ENCODE measurements at places on chromosomes 2 and 18.

GRCh38 chr2:30565851-30566358 lies 118.9 kb downstream of the LCLAT1 start:
- no peak for DNase-seq

DNA sequence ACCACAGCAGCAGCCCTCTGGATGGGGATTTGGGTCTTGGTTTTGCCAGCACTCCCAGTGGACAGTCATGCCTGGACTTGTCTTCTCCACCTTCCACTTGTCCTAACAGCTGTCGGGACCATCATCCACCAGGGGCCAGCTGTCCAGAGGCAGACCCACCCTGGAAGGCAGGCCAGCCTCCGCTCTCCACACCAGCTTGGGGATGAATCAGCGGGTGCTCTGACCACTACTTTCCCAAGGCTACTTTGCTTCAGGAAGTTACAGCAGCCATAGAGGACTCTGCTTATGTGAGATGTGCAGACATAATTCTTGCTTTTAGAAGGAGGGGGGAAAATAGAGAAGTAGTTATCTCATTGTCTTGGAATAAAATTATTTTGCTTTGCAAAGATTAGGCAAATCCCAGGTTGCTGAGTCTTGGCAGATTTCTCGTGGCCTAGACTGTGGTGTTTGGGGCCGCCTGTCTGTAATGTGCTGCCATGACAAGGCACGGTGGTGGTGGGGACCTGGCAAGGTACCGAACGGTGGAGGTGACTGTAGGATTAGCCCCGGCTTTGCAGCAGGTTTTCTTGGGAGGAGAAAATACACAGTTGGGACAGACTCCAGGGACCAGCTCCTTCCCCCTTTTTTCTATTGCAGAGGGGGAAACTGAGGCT lies 148.7 kb downstream of the AGAP1 start:
- no peak for DNase-seq

DNA sequence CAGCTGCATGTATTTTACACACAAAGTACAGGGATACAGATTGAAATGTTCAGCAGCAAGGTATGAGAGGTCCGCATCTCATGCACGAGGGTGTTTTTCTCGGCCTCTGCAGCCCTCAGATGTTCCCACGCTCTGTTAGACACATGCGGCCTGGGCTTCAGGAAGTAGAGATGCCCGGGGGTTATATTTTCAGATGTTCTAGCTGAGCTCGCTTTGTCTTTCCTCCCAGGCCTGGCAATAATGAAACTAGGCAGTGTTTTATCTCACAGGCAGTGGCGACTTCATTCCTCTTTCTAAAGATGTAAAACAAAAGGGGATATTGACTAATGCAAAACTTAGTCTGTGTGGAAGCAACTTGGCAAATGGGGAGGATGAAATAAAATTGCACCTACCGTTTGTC lies 190.7 kb downstream of the GBX2 start:
- DNase-seq: no peak

- DNase-seq: no peak
Observed at GRCh38 chr18:60372596-60372995, at the start of gene MC4R. Gene MC4R, minus strand, starts transcription at chr18:60372775. Its CDS starts 426 bp downstream, at chr18:60372349.

DNA sequence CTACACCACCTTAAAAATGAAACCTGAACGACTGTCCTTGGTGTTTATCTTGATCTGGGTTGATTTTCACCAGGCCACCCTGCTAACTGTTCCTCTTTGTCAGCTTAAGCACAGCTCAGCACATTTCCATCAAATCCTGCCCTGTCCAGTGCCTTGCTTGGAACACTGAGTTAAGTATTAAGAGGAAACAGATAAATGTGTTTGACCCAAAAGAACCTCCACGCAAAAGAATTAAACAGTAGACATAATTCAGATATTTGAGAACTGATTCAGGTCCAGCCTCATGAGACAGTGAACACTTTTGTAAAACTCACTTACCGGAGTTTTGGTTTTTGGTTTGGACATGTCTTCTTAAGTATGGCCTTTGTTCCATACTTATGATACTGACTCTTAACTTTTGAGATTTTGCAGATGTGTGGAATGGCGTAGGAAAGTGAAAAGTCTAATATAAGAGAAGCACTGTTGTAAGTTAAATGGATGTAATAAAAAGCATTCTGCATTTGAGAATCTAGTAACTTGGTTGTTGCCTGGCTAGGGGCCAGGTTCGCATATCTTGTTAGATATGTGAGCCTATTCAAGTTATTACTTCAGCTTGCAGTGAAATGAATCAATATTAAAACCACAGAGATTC lies 88.9 kb upstream of the SERPINE2 start:
- DNase-seq: no peak

DNA sequence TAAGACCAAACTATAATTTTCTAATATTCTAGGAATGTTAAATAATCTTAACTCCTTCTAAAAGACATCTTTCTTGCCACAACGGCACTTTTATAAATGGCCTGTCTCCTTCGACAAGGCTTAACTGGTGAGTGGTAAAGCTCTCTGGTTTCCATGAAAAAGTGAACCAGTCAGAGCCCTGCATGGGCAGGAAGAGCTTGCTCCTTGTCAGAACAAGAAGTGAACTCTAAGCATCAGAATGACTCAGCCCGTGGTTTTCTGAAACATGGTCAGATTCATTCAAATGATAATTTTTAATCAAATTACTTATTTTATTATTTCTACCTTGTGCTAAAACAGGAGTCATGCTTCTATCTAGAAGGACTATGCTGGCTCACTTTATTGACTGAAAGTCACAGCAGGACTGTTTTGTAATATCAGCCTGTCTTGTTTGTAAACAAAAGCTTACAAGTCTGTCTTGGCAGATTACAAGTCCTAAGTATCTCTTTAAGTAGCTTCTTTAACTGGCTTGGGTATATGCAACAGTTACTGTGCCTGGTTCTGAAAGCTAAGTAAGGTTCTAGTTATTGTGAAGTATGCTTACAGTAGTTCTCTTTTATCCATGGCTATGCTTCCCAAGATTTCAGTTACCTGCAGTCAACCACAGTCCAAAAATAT lies 245.4 kb downstream of the NAPG start:
- no peak for DNase-seq

- DNase-seq: no peak
Observed at GRCh38 chr18:6719910-6720683, 9.4 kb upstream of the ARHGAP28 start.

GRCh38 chr2:130314377-130314776 lies 28.3 kb upstream of the IMP4 start:
- DNase-seq: no peak

DNA sequence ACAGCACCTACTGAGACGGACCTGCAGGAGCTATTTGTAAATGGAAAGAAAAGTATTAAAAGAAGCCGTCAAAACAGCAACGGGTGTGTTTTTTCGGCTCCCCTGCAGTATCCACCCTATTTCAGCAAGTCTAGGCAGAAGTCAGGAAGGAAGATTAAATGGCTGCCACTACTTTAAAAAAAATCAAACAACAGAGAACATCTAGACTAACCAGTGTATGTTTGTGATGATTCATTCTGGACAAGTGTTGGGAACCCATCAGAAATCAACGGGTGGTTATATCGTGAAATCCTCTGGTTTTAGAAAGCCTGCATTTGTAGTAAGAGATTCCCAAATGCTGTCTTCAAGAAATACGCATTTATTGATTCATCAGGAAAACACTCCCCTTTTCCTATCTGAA lies 9.0 kb downstream of the PMAIP1 start:
- no peak for DNase-seq

GRCh38 chr18:59612381-59612780 lies 84.8 kb downstream of the CCBE1 start:
- DNase-seq: no peak

DNA sequence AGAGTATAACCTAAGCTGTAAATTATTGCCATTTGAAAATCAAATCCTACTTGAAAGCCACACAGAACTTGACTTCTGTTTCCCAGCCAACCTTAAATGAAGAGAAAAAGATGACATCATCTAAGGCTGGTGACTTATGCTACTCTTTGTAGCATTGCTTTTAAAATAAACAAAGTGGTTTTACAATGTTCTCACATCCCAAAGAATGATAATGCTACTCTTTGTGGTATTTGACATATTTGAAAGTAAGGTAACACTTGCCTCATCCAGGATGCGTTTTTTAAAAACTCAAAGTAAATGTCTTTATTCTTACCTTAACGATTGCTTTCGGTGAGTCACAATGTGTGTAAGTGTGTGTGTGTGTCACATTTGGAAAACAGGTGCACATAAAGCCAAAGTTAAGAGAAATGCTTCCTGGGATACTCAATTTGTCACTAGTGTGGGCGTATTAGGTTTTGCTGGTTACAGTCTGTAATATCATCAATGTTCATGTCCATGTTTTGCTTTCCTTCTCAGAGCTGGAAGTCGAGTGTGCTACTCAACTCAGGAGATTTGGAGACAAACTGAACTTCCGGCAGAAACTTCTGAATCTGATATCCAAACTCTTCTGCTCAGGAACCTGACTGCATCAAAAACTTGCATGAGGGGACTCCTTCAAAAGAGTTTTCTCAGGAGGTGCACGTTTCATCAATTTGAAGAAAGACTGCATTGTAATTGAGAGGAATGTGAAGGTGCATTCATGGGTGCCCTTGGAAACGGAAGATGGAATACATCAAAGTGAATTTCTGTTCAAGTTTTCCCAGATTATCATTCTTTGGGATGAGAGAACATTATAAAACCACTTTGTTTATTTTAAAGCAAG lies 2.6 kb downstream of the PMAIP1 start:
- no peak for DNase-seq

GRCh38 chr2:123513351-123513750 lies 511.7 kb upstream of the CNTNAP5 start:
- DNase-seq: no peak

- DNase-seq: peak; percentile 22
Observed at GRCh38 chr2:70104231-70105111, 17.2 kb downstream of the PCBP1 start.

GRCh38 chr2:106830191-106830590 lies 55.8 kb downstream of the ST6GAL2 start:
- DNase-seq: no peak

GRCh38 chr2:112164876-112165275 lies 26.7 kb downstream of the FBLN7 start:
- DNase-seq: no peak

DNA sequence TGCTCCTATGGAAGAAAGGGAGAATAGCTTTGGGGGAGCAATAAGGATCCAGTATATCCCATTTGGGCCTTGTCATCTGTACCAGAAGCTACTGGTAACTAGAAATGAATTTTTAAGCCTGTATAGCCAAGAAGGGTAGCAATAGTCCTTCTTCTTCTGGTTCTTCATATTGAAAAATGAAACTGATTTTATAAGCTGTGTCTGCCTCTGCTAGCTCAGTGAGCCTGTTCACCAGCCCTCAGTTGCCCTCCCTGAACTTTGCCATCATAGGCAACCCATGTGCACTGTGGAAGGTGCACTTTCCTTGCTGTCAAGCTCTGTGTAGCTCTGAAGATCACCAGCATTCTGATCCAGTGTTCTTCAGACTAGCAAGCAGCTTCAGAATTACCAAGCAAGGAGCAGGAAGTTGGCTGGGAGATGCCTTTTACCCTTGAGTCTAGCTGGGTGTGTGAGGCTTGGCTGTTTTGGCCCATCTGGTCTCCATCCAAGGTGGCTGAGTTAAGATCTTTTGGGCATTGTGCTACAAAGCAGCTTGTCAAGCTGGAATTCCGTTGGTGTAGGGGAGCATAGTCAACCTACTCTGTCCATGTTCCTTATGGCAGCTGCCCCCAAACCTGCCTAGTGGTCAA lies 55.8 kb upstream of the MGAT5 start:
- no peak for DNase-seq

DNA sequence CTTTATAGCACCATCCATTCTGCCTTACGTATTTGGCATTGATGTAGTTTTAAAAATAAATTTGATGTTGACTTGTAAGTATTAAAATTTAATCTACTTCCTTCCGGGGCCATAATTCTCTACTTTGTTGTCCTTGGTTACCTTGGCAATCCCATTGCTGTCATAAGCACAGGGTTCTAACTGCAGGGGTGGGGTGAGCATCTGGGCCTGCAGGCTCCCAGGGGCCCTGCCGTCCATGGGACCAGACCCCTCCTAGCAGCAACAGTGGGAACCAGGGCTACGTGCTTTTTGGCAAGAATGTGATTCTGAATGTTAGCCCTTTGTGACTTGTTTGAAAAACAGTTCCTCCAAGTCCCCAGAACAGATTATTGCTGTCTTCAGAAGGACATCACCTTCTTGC lies 4.9 kb downstream of the ASAP2 start:
- DNase-seq: no peak

DNA sequence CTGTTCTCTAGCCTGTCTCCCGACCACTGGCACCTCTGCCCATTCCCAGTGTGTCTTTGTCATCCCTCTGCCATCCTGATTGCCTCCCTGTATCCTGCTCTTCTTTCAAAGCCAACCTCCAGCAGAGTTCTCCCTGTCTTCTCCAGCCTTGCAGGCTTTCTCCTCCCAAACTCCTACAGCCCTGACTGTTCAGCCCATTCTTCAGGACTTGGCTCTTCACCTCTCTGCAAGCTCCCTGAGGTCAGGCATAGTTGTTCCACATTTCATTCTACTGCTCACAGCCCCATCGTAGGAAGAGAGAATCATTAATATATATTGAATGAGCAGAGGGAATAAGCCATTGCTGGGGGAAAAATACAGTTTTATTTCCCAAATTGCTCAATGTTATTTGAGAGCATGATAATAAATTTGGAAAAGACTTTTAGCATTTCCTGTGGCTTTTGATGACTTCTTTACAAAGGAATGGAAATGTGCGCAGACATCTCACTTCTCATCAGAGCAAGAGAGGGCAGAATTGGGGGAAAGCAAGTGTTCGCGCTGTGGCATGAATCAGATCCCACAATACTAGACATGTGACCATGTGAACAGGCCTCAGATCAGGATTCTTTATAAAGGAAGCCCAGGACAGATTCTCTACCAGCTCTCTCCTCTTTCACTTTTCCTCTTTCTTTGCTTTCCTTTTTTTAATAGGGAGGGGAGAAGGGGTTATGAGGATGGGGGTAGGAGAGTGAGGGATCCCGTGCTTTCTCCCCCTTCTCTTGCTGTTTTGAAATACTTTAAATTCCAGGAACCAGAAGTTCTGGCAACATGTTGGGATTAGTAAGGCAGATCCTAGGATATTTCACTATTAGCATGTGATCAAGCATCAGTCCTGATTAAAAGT lies 37.4 kb downstream of the EPAS1 start:
- DNase-seq: no peak

GRCh38 chr2:239762106-239762505 lies 263.0 kb downstream of the NDUFA10 start:
- DNase-seq: no peak

DNA sequence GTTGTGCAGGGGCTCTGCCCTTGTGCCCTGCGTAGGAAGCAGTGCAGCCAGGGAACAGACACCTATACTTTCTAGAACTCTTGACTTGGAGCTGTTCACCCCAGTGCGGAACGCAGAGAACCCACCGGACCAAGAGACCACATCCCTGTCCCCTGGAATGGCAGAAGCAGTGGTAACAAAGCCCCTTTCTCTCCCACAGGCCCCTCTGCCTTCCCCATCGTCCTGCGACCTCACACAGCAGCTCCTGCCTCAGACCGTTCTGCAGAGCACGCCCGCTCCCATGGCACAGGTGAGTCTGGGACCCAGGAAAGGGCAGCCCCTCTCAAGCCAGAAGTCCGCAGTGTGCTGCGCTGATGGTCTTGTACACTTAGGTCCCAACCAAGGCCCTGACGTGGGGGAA lies 24.6 kb upstream of the RPL31 start:
- DNase-seq: no peak

Data from activated CD4-positive, alpha-beta T cell treated with anti-CD3 and anti-CD28 coated beads for 4 hours (primary cell).